ENCODE measurements at places on chromosomes 5 and 9.

DNA sequence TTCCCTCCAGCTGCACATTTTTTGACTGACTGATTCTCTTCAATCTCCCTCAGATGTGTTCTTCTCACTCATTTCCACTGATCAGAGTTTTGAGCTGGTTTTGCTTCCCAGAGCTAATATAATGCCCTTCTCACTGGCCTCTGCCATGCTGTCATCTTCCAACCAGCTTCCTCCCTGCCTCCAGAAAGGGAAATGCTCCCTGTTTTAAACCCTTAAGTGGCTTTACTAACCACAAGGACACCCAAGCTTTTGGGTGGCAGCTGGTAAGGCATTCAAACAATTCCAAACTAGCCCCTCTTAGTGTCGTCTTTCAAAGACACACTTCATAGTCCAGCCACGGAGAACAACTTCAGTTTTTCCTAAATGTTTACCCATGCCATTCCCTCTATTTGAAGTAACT, 172.5 kb downstream of the CRB2 start:
- H3K36me3 ChIP-seq: peaks cover 25% of the 10 kb centered on the region
- H3K27ac ChIP-seq: no peak overlapping the region
- no peaks in the 10 kb centered on the region for H3K27me3 ChIP-seq
- no peak for DNase-seq
- no peak overlapping the region for H3K4me3 ChIP-seq

GRCh38 chr9:19087106-19088000, 15.4 kb downstream of the HAUS6 start:
- peaks cover 73% of the 10 kb centered on the region for H3K36me3 ChIP-seq
- H3K4me3 ChIP-seq: no peak overlapping the region
- no peaks in the 10 kb centered on the region for H3K4me1 ChIP-seq
- no peak overlapping the region for H3K27ac ChIP-seq

DNA sequence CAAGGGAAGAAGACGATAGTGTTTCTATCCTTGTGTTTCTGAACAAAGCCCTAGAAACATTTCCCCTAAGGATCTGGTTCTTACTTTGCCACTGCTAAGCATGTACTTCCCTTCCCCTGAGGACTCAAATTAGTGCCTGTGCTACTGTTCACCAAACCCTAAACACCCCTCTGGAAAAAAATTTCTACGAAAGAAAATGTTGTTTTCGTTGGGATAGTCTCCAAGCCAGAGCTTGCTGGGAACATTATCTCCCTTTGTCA, 294.6 kb downstream of the BNC2 start:
- no peak for DNase-seq
- H3K36me3 ChIP-seq: no peaks in the 10 kb centered on the region
- H3K4me3 ChIP-seq: no peak overlapping the region

DNA sequence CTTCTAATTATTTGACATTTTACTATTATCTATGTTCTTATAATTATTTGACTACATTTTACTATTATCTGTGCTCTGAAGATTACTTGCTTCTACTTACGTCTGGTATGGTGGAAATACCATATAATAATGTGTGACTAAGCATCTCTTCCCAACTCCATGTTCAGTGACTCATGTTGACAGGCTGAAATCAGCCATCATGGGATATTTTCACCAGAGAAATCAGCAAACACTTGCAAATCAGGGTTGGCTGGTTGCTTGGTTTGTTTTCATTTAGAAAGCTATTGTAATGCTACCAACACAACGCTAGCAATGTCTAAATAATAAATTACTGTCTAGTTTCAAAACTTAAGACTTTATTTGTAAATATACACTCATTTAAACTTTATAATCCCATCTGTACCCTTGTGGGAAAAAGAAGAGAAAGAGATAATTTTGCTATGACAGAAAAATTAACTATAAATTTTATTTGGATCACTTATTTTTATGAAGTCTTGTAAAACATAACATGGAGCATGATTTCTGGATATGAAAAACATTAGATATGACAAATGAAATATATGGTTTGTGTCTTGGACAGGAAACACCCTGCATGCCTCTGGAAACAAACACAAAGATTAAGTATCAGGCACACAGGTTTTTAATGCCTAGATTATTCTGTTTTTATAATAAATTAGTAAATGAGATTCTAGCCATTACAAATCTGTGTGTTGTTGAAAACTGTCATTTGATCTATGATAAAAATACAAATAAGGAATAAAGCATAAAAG, 337.6 kb downstream of the BNC2 start:
- DNase-seq: no peak
- no peak overlapping the region for H3K27ac ChIP-seq
- no peak overlapping the region for H3K4me3 ChIP-seq

- no peak overlapping the region for H3K4me3 ChIP-seq
- H3K27ac ChIP-seq: no peak overlapping the region
- no peak for DNase-seq
- H3K4me1 ChIP-seq: peaks cover 68% of the 10 kb centered on the region
- no peaks in the 10 kb centered on the region for H3K36me3 ChIP-seq
- no peaks in the 10 kb centered on the region for H3K27me3 ChIP-seq
Measured at GRCh38 chr9:27427272-27427643, 96.8 kb upstream of the IFNK start.

DNA sequence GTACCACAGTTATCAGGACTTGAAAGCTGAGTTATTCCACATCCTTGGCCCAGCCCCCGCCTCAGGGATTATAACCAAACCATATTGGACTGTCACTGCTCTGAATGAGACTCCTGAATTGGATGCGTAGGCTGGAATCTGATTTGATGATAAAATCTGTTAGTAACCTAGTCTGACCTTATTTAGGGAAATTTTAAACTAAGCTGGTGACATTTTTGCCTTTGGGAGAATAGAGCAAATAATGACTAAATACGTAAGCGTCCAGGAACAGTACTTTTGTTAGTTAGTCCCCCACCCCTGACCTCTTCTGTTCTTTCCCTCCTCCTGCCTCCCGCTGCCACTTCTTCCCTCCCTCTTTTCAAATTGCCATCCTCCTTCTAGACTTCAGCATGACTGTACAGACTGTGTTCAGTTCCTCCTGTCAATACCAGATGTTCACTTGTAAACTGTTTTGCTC, 92.6 kb downstream of the TLE4 start:
- H3K27ac ChIP-seq: no peak overlapping the region
- no peaks in the 10 kb centered on the region for H3K27me3 ChIP-seq
- DNase-seq: no peak
- H3K4me3 ChIP-seq: no peak overlapping the region
- H3K4me1 ChIP-seq: peaks cover 31% of the 10 kb centered on the region

- H3K27me3 ChIP-seq: no peaks in the 10 kb centered on the region
- H3K4me1 ChIP-seq: peaks cover 2% of the 10 kb centered on the region
- H3K4me3 ChIP-seq: no peak overlapping the region
- DNase-seq: no peak
Measured at GRCh38 chr9:99873531-99873930, 32.9 kb upstream of the STX17 start.

GRCh38 chr5:55177078-55177477, 4.1 kb upstream of the CDC20B start:
- DNase-seq: no peak
- no peaks in the 10 kb centered on the region for H3K36me3 ChIP-seq
- peaks cover 63% of the 10 kb centered on the region for H3K27me3 ChIP-seq
- H3K4me3 ChIP-seq: no peak overlapping the region
